ENCODE measurements at places on chromosomes 1 and 21. TPM values are rescaled to one million over a fixed set of nuclear protein-coding genes. Genes with fewer than 3 reads are reported as not detected.

DNA sequence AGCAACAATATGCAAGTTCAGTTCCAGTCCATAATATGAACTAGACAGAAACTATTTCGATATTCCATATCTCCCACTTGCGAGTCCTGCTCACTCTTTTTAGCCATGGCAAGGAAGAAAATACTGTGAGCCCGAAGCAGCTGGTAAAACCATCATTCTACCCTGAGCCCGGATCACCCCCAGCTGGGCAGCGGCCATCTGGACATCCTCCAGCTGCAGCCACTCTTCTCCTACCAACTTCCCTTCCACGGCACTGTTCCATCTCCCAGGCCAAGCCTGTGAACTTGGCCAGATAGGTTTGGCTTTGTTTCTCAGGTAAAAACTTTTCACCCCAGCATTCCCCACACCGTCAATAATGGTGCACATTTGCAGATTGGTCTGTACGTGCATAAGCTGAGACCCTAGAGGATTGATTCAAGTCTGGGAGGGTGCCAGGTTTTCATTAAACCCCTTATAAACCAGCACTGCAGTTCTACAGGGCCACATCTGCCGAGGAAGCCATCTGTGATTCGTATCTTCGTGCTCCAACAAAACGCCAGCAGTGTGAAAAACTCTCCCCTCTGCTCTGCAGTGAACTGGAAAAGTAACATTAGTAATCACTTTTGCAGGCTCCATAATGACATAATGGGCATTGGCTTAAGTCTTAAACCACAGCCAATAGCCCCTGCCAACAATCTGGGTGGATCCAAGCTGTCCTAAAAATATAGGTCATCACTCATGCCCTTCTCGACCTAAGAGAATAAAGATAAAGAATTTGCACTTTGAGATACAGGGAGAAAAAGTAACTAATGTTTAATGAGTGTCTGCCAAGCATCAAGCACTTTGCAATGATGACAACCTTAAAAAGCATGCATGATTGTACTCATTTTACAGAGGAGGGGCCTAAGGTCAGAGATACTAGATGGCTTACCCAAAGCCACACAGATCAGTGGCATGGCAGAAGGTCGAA lies 205.1 kb downstream of the PLPP3 start:
- DNase-seq: no peak

PRKAA2 gene
- 6.5 TPM for total RNA-seq

DNA sequence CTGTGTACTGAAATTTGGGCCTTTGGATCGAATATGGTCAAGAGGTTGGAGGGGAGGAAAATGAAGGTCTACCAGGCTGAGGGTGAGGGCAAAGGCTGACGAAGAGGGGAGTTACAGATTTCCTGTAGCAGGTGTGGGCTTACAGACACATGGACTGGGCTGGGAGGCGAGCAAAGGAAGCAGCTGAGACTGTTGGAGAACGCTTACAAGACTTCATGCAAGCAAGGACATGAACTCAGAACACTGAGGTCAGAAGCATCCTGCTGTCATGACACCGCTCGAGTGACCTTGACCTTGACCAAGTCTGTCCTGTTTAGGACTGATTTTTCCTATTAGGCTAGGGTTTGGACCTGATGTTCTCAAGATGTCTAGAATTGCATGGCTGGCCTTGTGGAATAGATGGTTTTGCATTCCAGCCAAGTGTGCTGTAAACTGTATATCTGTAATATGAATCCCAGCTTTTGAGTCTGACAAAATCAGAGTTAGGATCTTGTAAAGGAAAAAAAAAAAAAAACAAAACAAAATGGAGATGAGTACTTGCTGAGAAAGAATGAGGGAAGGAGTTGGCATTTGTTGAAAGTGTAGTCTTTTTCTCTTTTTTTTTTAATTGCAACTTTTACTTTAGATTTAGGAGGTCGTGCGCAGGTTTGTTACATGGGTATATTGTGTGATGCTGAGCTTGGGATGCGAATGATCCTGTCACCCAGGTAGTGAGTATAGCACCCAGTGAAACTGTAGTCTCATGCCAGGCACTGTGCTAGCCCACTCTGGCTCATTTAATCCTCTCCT lies 5.8 kb downstream of the ELF3 start:
- no peak for DNase-seq

MAN1C1 gene
- total RNA-seq: 4.3 TPM

DNA sequence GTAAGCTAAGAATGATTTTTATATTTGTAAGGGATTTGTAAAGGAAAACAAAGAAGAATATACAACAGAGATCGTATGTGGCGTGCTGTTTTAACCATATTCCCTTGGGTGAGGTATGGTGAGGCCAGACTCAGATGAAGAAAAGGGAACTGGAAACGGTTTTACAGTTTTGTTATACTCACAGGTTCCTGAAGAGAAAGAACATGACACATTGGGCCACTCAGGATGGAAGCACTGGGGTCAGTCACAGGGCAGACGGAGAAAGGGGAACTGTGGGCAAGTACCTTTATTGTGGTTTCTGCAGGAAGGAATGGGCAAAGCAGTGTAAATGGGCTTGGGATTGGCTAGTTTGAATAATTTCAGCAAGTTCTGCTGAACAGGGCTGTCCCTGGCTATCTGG lies 177.4 kb downstream of the LBR start:
- DNase-seq: no peak

GRCh38 chr21:27061770-27062169 lies 94.9 kb upstream of the ADAMTS5 start:
- DNase-seq: no peak

All from kidney epithelial cell (primary cell).